Stimulated activated CD4-positive, alpha-beta T cell treated with anti-CD3 and anti-CD28 coated beads, Interleukin-1b, Interleukin-23, amount 100 ng/mL, for 1 hour (primary cell): ENCODE measurements at places on chromosomes 4 and X.

DNA sequence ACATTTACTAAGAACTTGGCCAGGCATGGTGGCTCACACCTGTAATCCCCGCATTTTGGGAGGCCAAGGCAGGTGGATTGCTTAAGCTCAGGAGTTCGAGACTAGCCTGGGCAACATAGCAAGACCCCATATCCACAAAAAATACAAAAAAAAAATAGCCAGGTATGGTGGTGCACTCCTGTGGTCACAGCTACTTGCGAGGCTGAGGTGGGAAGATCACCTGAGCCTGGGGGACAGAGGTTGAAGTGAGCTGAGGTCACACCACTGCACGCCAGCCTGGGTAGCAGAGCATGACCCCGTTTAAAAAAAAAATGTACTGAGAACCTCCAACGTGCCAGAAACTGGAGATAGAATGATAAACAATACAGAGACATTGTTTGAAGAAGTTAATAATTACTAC is 8.0 kb downstream of the OPRPN start:
- no peak for DNase-seq

- peak; percentile 2 for DNase-seq
These were observed 58.6 kb upstream of the PAGE1 start for GRCh38 chrX:49754233-49754857.

DNA sequence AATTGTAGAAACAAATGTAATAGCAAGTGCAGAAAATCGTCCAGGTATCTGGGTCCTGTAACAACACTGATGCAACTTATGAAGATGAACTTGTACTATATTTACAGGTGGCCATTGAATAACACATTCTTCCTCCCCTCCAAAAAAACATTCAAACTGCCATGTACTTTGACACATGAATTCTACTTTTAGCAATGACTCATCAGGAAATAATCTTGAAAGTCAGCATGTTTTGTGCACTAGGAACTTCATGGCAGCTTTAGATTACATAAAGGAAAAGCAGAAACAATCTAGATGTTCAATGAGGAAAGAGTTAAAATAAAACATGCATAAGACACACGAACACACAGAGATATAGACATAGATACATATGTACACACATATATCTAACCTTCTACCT is 2.5 kb downstream of the PABPC1L2A start:
- DNase-seq = no peak

- DNase-seq = no peak
These were observed 427 bp downstream of the ZNF182 start for GRCh38 chrX:48003367-48003757.

- DNase-seq = no peak
These were observed 139.2 kb downstream of the SHOX start for GRCh38 chrX:769796-770195.

- DNase-seq = no peak
These were observed 2.4 kb downstream of the ZMYM3 start for GRCh38 chrX:71251466-71251973.
